ENCODE measurements at places on chromosomes 2 and 18. TPM values are rescaled to one million over a fixed set of nuclear protein-coding genes. Genes with fewer than 3 reads are reported as not detected.

Gene ALPG
- total RNA-seq = not detected

Gene POTEJ
- total RNA-seq = not detected

Gene SLC23A3
- 0.58 TPM for total RNA-seq

Gene CYB5A
- 113 TPM for total RNA-seq

Gene CTAGE1
- not detected for total RNA-seq

Gene EVX2
- not detected for total RNA-seq

Gene ZNF396
- total RNA-seq = 0.69 TPM

Gene TMEM182
- 4.6 TPM for total RNA-seq

Gene LHCGR
- total RNA-seq = not detected

Gene LINC00305
- total RNA-seq = not detected

Gene TMEM178A
- total RNA-seq = 0.14 TPM

Gene CFC1
- total RNA-seq = not detected

Gene SPP2
- total RNA-seq = not detected

Gene AGAP1
- total RNA-seq = 18.8 TPM

Gene CRYBA2
- not detected for total RNA-seq

Gene FAHD2A
- 29.2 TPM for total RNA-seq

Gene SCG2
- 1.3 TPM for total RNA-seq

Gene ZNF804A
- not detected for total RNA-seq

Measured in A549 treated with CpdA at 1 μM for 4 hours (cell line).